ENCODE measurements at places on chromosomes 5 and 9.

GRCh38 chr5:13503017-13503416 is 441.5 kb downstream of the DNAH5 start:
- DNase-seq = no peak

GRCh38 chr5:142981886-142982820 is 212.0 kb downstream of the ARHGAP26 start:
- no peak for DNase-seq

GRCh38 chr5:174323878-174324281 is 278.4 kb downstream of the NSG2 start:
- DNase-seq = no peak

- no peak for DNase-seq
These were observed 385.2 kb upstream of the KLF4 start for GRCh38 chr9:107874591-107875369.

DNA sequence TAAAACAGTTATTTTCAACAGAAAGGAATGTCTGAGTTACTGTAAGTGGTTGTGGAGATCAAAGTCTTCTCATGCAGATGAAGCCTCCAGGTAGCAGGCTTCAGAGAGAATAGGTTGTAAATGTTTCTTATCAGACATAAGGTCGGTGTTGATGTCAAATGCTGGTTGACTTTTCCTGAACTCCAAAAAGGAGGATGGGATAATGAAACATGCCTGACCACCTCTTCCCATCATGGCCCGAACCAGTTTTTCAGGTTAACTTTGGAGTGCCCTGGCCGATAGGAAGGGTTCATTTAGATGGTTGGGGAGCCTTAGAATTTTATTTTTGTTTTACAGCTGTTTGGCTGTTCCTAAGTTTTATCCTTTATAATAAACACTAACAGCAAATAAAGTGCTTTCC is 478.4 kb downstream of the ACTL7B start:
- DNase-seq = no peak

GRCh38 chr5:78649861-78650496 is 1.4 kb upstream of the LHFPL2 start:
- DNase-seq = no peak

DNA sequence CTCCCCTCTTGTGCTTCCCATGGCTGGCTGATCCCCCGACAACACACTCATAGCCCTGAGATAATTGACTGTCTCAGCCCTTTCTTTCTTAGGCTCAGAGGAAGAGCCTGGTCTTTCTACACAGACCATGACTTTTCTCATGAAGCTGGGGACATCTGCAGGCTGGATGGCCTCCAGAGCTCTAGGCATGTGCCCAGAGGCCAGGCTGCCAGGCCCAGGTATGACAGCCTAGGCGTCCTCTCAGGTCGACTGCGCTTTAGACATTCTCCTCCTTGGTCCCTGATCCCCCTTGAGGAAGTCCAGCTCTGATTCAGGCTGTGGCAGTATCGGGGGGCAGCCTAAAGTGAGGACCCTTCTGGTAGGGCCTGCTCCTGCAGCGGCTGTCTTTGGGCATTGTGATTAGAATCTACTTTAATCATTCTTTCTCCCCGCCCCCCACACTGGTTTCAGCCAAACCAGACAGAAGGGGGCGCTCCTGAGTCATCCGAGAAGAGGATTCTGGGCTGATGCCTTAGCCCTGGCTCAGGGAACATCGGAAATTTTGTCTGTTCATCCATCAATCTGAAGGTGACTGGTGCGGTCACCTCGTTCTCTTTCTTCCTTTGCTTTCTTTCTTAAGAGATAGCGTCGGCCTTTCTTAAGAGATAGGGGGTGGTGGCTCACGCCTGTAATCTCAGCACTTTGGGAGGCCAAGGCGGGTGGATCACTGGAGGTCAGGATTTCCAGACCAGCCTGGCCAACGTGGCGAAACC is 66.5 kb upstream of the HSPA9 start:
- DNase-seq = peak; percentile 89

GRCh38 chr5:142152384-142152732 is 43.8 kb downstream of the NDFIP1 start:
- no peak for DNase-seq

- no peak for DNase-seq
These were observed 68.5 kb downstream of the MCTP1 start for GRCh38 chr5:95216136-95216955.

- DNase-seq = peak; percentile 72
These were observed 20.3 kb upstream of the NINJ1 start for GRCh38 chr9:93154293-93154903.

GRCh38 chr9:92666912-92667532 is 2.9 kb downstream of the IPPK start:
- DNase-seq = no peak

- DNase-seq = peak; percentile 32
These were observed 4.6 kb upstream of the RNU6ATAC start for GRCh38 chr9:134168757-134169550.

Data from activated T-cell treated with anti-CD3 and anti-CD28 coated beads, Interleukin-2, amount 50 U/mL, for 48 hours (primary cell).